ENCODE measurements at places on chromosomes 5 and 9. TPM values are rescaled to one million over a fixed set of nuclear protein-coding genes. Genes with fewer than 3 reads are reported as not detected.

- no peak for DNase-seq
These were observed 433.4 kb upstream of the BRINP1 start for GRCh38 chr9:119802621-119803020.

The SLC34A1 gene
- not detected for total RNA-seq

DNA sequence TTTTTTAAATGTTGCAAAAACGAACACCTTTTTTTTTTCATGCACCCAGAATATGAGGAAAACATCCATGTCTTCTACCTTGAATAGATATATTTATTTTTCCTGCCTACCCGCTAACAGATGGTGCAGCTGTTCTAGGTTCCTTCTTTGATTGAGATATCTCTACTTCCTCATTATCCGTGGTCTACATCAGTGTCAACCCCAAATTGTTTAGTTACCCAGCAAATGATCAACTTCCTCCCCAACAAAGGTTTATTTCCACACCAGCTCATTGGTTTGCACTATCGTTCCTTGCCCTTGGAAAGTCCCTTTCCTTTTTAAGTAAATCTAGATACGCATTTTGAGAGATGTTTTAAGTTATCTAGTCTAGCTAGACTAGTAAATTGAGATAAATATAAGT lies 166.4 kb downstream of the PRR16 start:
- DNase-seq: no peak

DNA sequence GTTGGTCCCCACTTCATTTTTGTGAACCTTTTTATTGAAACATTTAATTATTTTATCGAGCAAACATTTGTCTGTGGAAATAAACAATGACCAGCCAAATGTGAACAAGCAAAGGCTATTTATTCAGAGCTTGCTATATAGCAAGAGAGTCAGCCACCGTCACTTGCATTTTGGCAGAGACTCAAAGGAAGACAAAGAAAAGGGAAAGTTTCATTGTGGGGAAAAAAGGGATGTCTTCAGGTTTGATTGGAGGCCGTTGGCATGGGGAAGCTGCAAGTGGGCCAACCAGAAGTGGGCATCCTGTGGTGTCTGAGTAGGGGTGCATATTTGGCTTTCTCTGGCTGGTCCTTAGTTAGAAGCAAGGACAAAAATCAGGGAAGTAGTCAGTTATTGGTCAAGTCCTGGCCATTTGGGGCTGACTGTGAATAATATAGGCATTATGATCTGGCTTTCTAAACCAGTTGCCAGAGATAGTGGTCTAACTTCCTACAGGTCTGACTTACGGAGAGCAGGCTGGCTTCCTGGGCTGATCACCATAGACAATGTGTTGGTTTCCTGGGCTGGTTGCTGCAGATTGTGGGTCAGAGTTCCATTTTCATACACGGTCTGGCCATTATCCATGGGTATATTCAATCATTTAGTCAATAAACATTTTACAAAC lies 16.6 kb downstream of the ENC1 start:
- DNase-seq: no peak

The CATSPER3 gene
- 0.71 TPM for total RNA-seq

The RNF224 gene
- not detected for total RNA-seq

- DNase-seq: no peak
These were observed 241.5 kb upstream of the CLINT1 start for GRCh38 chr5:158100373-158100888.

GRCh38 chr9:135032041-135032835 lies 55.2 kb upstream of the OLFM1 start:
- no peak for DNase-seq

The GRXCR2 gene
- not detected for total RNA-seq

DNA sequence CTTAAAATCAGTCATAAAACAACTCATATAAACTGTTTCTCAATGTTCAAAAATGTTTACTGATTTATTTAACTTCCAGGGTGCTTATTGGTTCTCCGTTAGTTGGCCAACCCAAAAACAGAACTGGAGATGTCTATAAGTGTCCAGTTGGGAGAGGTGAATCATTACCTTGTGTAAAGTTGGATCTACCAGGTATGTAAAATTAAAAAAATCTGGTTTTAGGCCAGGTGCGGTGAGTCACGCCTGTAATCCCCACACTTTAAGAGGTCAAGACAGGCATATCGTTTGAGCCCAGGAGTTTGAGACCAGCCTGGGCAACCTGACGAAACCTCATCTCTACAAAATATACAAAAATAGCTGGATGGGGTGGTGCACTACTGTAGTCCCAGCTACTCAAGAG lies 73.7 kb downstream of the ITGA1 start:
- no peak for DNase-seq

The NEUROG1 gene
- total RNA-seq: not detected

The LCN15 gene
- total RNA-seq: not detected

DNA sequence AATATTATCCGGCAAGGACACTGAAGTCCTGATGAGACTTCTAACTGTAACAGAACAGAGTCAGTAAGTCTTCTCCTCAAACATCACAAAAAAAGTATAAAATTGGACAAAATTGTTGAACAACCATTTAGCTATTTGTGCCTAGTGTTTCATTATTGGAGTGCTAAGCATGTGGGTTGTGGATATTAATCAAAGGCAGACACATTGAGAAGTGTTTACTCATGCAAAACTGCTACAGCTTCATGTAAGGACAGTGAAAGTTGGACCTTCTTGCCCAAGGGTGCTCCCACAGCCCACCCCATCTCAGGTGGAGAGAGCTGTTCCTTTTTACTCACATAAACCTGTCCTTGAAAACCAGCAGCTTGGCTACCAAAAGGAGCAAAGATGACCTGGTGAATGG lies 355.1 kb upstream of the DAB2 start:
- peak; percentile 6 for DNase-seq
